ENCODE measurements at places on chromosomes 13 and 19.

DNA sequence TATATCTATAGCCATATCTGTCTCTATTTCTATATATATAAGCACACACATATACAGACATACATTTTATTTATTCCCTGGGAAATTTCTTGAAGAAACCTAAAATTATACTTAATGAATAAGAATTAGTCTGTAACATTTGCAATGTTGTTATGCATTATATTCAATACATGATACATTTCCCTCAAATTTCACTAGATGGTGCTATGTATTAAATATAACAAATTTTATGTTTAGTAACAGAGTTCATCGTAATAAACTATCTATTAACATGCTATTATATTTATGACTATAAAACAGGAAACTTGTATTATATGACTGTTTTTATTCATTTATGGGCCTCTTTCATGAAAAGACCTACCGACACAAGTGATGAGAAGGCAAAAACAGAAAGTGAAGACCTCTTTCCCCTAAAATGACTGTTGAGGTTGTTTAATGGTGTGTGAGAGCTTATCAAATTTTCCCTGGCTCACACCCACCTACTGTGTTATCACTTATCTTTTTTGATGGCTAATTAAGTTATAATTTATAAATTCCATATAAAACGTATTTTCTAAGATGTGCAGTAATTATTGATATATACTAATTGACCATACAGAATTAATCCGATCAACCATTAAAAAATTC is 881.9 kb downstream of the SLITRK6 start:
- no peak for DNase-seq

- no peak for DNase-seq
These were observed 504.2 kb downstream of the RFC3 start for GRCh38 chr13:34322014-34322742.

DNA sequence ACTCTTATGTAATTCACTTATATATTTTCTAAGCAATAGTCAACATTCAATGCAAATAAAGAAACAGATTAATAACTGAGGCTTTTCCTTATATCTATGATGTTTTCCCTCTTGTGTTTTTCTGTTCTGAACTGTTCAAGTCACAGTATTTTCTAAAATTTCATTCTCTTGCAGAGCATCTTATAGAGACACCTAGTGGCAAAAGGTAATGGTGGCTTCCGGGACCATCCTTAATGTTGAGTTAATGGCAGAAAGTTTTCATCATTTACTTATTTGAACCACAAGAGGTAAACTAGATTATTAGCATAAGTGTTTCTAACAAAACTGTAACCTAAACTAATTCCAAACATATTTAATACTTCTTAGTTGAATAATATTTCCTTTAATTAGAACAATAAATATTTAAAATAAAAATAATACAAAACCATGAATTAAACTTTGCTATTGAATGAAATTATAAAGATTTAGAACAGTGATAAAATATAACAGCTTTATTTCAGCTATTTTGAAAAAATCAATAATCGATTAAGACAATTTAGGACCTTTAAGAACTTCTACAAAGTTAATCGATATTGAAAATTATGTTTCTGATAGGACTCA is 1.7 kb upstream of the SLITRK5 start:
- no peak for DNase-seq

GRCh38 chr13:75324413-75324940 is 157.5 kb downstream of the TBC1D4 start:
- no peak for DNase-seq

- DNase-seq: no peak
These were observed 81.2 kb upstream of the ABCC4 start for GRCh38 chr13:95382411-95382810.

GRCh38 chr19:989381-990081 is 5.4 kb downstream of the WDR18 start:
- DNase-seq: no peak

- DNase-seq: no peak
These were observed 440.0 kb downstream of the KCTD12 start for GRCh38 chr13:76446191-76446590.

DNA sequence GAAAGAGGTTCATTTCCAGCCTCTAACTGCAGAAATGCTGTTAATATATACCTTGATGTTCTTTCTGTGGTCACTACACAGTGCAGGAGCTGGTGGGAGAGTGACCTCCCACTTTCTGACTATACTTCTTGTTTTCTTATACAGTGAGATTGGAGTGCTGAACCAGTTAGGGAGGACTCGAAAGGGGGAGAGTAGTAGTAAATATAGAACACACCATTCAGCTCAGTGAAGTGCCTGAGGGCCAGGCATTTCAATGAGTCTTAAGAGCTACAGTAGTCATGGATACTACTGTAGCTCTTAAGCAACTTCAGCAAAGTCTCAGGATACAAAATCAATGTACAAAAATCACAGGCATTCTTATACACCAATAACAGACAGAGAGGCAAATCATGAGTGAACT is 372.9 kb downstream of the MTUS2 start:
- no peak for DNase-seq

GRCh38 chr13:105627270-105627669 is 908.2 kb downstream of the EFNB2 start:
- DNase-seq: no peak

DNA sequence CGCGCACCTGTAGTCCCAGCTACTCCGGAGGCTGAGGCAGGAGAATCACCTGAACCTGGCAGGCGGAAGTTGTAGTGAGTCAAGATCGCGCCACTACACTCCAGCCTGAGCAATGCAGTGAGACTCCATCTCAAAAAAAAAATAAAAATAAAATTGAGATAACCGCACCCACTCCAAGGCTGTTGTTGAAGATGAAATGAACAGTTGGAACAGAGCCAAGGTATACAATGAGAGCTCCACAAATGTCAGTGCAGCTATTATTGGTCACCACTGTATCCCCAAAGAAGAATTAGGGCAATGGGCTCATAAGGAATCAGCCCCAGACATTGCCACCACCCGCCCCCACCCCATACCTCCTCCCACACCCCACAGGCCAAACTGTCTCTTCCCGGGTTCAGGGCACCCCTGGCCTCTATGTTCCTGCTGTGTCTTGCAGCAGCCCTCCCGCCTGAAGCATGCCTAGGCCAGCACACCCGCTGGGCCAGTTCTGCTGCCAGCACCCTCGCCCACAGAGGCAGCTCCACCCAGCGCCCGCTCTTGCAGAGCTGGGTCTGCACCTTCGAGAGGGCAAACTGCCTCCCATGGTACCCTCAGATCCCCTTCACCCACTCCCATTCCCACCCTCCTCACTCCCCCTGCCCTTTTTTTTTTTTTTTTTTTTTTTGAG is 3.5 kb upstream of the S1PR5 start:
- no peak for DNase-seq

DNA sequence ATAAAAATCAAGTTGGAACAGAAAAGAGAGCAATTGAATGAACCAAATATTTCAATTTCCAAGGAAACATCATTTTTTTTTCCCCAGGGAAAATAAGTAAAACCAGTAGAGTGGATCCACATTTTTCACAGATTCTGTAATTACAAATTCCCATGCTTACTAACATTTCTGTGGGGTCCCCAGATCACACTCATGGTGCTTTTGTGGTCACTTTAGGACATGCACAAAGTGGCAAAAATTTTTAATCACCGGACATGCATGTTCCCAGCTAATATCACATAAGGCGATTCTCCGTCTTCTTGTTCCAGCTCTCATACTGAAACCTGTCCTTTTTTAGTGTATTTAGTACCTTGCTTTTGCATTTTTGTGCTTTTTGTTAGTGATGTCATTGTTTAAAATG is 748.2 kb upstream of the SLITRK1 start:
- no peak for DNase-seq

GRCh38 chr13:112825875-112826274 is 136.0 kb downstream of the ATP11A start:
- DNase-seq: no peak

DNA sequence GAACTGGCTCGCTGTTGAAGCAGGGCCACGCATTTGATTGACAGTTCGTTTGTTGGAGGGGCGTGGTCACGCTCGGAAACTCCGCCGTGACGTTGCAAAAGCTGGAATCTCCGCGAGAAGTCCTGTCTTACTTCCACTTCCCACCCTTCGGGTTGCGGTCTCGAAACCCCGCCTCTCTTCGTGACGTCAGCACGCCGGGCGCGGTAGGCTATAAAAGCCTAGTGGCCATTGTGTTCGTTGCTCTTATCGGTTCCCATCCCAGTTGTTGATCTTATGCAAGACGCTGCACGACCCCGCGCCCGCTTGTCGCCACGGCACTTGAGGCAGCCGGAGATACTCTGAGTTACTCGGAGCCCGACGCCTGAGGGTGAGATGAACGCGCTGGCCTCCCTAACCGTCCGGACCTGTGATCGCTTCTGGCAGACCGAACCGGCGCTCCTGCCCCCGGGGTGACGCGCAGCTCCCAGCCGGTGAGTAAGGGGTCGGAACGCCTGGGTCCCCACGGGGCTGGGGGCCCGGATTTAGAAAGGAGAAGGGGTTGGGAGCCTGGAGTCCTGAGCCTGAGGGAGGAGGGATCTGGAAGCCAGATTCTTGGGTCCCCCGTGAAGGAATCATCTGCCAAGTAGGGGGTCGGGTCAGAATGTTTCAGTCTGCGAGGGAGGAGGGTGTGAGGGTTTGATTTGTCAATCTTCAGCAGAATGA is at the start of gene PPP1R15A:
TSS of gene PPP1R15A (plus strand) at position 240 of the 702 bp plus-strand sequence. CDS start 813 bp downstream, outside the sequence.
- peak; percentile 99 for DNase-seq

DNA sequence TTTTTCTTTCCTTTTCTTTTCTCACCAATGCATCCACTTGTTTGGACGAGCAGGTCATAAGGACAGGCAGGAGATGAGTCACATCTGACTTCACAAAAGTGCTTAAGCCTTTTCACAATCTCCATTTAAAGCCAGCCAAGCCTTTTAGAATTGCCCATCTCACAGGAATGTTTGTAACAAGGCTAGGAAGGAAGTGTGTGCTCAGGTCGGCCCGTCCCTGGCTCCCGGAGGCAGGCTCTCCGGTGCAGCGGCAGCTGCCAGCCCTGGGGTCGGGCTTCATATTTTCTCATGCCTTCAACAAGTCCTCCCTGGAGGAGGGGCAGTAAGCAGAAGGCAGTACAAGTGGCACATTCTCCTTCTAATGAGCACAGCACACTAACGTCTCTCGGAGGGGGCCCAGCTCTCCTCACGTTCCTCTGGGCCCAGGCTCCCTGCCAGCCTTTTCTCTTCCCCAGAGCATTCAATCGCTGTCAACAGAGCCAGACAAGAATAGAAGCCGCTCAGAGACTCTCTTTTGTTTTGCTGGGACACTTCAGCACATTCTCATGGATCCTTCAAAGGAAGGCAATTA is 180.5 kb downstream of the COL4A1 start:
- DNase-seq: peak; percentile 40

GRCh38 chr13:67776151-67776550 is 546.0 kb upstream of the PCDH9 start:
- no peak for DNase-seq

GRCh38 chr13:26168237-26168814 is 53.8 kb downstream of the RNF6 start:
- DNase-seq: no peak

GRCh38 chr13:99756281-99756680 is 215.3 kb downstream of the ZIC5 start:
- no peak for DNase-seq

DNA sequence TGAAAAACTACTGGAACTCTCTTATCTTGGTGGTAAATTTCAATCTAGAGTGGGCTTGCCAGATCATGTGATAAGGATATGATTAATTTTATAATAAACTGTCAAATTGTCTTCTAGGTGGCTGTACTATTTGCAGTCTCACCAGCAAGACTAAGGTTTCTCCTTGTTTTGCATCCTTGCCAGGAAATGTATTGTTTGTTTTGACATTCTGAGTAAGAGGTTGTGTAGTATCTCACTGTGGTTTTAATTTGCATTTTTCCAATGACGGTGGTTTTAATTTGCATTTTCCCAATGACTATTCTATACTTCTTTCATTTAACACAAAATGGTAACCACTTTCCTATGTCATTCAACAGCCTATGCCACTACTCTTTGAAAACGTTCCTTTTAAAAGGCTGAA is 2.0 kb downstream of the CAB39L start:
- DNase-seq: no peak

DNA sequence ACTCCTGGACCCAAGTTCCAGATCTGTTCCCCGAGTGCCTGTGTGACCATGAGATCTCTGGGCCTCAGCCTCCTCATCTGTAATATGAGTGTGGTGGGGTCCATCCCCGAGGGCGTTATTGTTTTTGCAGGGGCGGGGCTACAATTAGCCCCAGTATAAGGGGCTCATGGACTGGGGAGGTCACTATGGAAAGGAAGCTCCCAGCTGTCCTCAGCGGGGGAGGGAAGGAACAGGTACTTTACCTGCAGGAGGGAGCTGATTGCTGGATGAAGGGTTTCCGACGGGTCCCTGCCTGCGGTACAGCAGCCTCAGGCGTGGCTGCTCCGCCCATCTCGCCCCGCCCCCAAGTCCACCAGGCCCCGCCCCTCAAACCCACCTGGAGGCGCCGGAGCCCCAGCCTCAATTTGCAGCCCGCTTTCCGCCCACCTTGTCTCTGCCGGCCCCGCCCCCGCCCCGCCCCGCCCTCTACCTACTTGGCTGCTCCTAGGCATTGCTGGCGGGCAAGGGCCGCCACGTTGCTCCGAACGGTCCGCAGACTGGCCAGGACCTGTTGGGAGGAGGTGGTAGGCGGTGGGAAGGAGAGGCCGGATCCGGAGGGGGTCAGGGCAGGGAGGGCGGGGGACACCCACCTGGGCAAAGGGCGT is 5.5 kb downstream of the PDE4C start:
- no peak for DNase-seq
